Anterior cingulate cortex (tissue), 58 donors: ENCODE measurements at places on chromosomes 12 and 14.

GRCh38 chr14:89205137-89205740 lies 211.8 kb downstream of the FOXN3 start:
- no peak for DNase-seq

DNA sequence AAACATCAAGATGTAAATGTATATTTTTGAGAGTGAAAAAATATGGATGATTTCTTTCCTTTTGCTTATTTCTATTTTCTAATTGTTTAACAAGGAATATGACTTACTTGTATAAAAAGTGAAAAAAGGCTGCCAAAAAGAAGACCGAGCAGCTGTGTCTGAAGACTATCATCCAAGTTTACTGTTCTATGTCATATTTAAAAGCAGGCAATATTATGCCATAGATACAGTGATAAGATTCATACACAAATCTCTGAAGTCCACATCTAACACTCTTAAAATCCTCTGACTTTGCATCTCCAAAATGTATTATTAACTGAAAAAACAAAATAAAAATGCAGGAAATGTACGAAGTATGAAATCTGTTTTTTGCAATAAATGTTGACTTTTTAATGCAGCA lies 109.1 kb downstream of the SEC23A start:
- no peak for DNase-seq

DNA sequence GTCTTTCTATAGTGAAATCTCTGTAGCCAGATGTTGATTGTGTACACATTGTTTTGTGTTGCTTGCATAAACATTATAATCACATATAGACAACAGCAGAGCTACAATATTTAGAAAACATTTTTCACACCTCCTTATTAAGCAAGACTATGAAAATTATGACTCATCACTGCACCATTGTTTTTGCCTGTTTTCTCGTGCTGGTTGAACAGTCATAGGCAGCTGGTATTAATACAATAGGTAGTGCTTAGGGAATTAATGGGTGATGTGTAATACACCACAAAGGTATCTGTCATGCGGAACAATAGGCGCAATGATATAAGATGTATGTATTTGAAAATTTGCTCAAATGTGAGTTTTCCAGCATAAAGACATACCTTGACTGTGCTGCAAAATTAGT lies 449.3 kb downstream of the FOXG1 start:
- no peak for DNase-seq

DNA sequence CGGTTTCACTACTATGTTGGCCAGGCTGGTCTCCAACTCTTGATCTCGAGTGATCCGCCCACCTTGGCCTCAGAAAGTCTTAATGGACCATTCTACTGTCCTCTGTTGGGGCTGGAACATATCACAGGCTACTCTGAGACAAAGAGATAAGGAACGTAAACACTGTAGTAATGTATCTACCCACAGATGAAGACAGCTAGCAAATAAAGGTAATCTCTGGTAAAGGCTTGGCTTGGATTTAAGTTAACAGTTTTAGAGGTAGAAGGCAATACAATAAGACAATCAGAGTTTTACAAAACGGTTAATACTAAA lies 44.6 kb upstream of the ISM2 start:
- DNase-seq: no peak

DNA sequence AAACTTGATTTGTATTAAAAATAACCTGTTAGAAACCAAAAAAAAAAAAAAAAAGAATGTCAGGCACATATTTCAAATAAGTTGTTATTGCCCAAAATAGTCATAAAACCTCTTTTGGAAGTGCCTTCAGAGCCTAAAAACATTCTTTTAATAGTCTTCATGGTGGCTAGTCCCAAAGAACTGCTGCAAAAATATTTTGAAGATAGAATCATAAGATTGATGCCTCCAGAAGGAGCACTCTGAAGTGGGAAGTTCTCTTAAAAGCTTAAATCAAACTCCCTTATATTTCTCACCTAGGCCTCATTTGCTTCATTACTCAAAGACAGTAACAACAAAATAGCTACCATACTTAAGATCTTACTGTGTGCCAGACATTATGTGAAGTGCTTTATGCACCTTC lies 27.2 kb upstream of the NT5DC3 start:
- no peak for DNase-seq

- DNase-seq: no peak
Observed at GRCh38 chr12:50922820-50923219, 29.5 kb upstream of the HIGD1C start.

DNA sequence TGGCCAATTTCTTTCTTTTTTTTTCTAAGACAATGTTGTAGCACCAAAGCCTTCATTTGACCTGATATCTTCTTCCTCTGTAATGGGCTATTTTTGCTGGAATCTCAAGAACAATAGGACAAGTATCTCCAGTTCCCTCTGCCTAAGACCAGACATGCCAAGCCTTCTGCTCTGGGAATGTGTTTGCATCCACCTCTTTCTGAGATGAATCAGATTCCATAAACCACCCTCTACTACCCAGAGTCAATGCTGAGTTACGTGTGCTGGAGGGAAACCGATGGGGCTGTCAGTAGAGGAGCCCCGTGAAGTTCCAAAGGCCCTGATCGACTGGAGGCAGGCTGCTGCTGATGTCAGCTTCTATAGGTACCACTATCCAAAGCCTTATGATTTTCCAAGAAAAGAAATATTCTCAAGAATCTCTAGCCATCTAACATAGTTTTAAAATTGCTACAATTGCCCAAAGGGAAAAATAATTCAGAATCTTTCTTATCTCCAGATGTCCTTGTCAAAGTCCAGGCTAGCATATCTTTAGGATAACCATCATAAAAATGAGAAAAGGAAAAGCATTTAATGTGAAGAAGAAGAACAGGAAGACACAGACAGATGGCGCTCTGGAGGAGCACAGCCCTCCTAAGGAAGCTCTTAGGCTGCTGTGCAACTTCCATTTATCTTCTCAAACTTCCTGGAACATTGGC lies 101.9 kb downstream of the SLC8A3 start:
- no peak for DNase-seq

DNA sequence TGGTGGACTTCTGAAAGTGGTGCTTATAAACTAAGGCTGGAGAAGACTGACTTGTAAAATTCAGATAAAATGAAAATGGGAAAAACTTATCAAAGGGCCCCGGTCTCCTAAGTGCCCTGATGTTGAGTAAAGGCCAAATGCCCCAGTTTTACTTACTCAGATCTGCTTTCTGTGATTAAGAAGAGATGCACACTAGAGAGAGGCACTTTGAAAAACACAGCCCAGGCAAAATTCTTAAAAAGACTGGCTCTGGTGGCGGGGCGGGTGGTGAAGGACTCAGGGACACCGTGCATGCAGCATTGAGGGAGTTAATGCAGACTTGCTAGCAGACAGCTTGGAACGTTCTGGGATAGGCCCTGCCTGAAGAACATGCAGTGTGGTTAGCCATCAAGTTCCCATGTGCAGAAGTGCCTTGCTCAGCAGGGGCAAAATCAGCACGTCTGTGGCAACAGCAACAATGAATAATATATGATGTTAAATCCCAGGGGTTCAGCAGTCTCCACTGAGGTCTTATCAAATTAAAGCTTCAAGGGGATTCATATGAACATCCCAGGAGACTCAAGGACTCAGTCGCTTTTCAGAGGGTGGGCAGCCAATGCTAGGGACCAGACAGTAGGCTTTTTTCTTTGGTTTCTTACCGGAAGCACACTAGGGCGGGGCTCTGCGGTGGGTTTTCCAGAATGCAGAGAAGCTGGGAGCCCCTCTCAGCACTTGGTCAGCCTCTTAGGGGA lies 105.0 kb downstream of the DAD1 start:
- no peak for DNase-seq

GRCh38 chr12:71041476-71041875 lies 116.3 kb downstream of the TSPAN8 start:
- DNase-seq: no peak

DNA sequence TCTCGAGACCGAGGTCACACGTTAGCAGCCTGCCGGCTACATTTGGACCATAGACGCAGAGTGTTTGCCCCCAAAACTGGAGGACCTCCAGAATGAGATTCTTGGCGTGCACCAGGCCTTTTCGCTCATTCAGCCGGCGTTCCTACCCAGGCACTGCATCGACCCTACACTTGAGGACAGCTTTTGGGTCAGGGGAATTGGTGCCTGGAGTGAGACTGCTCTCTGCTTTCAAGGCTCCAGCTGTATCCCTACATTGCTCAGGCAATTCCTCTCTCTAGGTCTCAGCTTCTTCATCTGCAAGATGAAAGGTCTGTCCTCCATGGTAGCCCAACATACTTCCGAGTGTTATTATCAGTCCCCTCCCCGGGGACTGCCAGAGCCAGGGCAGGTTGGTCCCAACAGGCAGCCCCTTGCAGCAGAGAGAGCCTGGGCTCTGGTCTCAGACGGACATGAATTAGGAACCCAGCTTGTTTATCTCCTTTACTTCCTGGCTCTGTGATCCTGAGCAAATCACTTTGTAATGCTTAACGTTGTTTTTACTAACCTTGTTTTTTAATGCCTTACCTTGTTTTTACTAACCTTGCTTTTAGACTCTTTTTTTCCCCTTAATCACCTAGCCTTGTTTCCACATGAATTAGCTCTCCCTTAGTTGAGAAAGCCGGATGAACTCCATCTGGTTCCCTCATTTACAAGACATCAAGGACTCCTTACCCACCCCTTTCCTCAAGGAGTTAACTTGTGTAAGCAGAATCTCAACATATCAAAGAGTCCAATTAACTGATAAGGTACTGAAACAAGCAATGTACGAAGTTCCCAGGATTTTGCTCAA lies 892 bp downstream of the TCHP start:
- DNase-seq: no peak

- DNase-seq: no peak
Observed at GRCh38 chr12:52090291-52090690, 10.8 kb downstream of the SMIM41 start.

- no peak for DNase-seq
Observed at GRCh38 chr12:71524626-71525025, 85.0 kb downstream of the LGR5 start.

DNA sequence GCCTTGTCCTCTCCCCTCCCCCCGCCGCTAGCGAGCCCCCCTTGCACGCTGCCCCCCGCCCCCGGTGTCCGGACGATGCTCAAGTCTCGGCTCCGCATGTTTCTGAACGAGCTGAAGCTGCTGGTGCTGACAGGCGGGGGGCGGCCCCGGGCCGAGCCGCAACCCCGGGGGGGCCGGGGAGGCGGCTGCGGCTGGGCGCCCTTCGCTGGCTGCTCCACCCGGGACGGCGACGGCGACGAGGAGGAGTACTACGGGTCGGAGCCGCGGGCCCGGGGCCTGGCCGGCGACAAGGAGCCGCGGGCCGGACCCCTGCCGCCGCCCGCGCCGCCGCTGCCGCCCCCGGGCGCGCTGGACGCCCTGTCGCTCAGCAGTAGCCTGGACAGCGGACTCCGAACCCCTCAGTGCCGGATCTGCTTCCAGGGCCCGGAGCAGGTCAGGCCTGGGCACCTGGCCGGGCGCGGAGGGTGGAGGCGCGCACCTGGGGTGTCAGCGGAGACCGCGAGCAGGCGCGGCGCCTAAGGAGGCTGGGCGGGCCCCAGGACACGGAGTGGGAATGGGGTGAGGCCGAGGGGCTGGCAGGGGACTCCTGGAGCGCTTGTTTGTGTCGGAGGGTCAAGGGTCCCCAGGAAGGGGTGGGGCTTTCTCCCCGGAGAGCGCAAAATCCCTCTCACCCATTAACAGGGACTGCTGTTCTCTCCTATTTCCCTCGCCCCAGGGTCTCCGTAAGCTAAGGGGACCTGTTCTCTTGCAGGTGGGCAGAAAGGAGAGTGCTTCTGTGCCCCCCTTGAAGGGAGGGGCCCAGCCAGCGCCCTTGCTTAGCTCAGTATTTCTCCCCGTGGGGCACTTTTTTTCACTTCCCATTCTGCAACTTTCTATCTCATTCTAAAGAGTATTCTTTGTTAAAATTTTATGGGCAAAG lies 810 bp downstream of the MARCHF9 start:
- DNase-seq: no peak

DNA sequence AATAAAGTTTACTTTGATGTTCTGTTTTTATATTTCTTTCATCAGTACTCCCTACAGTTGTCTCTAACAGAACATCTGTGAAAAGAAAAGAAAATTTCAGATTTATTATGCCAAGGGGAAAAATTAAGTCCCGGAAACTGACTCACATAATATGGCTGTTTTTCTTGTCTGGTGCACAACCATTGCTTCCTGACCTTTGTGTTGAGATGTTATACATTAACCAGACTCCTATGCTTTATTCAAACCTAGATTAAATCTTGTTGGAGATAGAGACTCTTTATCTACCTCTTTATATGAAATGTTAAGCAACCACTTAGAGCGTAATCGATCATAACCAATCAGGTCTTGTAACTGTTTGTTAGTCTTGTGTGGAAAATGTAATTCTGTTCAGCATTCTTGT lies 37.6 kb upstream of the BICD1 start:
- DNase-seq: no peak

- DNase-seq: no peak
Observed at GRCh38 chr12:52655720-52656124, 3.7 kb upstream of the KRT2 start.

DNA sequence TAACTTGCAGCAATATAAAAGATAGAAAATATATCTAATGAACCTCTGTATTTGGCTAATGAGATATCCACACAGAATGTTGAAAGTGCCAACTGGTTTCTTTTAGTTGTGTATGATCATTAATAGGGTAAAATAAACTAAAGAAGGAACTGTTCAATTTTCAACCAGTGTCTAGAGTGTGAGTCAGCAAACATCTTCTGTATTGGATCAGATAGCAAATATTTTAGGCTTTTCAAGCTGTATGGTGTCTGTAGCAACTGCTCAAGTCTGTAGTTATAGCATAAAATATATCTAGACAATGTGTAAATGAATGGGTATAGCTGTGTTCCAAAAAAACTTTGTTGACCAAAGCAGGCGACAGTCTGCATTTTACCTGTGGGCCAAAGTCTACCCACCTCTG lies 23.5 kb upstream of the NOVA1 start:
- no peak for DNase-seq

DNA sequence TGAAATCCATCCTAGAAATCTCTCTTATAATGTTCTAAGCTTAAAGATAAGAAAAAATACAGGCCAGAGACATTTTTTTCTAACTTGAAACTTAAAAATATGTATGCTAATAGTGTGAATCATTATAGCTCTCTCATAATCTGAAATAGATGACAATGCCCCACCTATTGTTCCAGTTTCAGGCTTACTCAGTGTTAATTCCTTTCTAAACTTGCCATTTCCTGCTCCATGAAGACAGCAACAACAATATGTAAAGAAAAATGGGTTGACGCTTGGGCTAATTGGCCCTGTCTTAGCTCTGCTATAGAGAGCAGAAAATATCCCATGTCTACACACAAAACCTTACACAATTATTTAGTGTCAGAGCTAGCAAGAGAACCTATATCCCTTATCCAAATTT lies 37.1 kb downstream of the LMO3 start:
- no peak for DNase-seq

- DNase-seq: no peak
Observed at GRCh38 chr14:102778338-102779083, 1.3 kb downstream of the TRAF3 start.

- DNase-seq: no peak
Observed at GRCh38 chr14:22227084-22227483, 361.9 kb downstream of the DAD1 start.

DNA sequence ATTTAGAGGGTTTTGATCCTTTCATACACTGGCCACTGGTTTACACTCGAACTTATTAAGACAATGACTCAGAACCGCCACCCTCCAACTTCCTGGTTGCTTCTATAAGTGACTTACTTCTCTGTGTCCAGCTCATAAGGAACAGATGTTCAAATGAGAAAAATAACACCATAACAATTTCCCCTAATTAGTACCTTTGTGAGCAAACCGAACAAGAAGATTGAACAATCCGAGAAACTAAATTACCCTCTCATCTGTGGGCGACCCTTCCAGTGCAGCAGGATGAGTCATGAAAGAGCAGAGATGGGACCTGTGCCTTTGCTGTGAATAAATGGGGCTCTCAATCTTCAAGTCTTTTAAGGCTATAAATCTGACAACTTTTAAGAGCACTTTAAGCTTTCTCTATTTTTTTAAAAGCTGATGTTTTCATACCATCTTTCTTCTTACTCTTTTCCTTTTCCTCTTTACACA lies 146.8 kb upstream of the RASSF8 start:
- DNase-seq: no peak
